ENCODE measurements at places on chromosomes 3 and 15.
A peak's percentile ranks its signal among the peaks of the same experiment; 100 is the strongest.

DNA sequence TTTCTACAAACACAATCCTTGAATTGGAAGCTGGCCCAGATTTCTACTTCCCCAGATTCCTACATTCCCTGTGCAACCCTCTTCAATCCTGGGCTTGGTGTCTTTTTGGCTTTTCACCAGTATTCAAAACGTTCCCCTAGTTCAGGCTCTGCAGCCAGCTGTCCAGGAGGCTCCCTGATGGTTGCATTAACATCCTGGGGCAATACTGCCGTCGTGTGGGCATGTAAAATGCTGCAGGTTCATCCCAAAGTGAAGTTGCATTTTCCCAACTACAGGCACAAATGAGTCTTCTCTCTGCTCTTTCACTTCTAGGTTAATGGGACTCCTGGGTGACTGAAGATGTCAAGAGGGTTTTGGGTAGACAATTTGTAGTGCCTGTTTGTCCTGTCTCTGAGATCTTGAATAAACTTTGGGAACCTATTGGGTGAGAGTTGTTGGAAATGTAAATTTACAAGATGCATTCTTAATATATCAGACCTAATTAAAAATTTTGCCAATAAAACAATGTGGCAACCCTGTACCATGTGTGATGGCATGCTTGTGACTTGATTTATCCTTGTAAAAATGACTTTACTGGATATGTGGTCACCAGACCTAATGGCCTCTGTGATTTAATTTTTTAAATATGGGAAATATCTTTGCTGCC, 28.6 kb downstream of the SOX14 start:
- H3K27me3 ChIP-seq = peaks cover 74% of the 10 kb centered on the region
- DNase-seq = peak; percentile 49
- H3K4me3 ChIP-seq = no peak overlapping the region
- H3K27ac ChIP-seq = no peak overlapping the region
- H3K36me3 ChIP-seq = no peaks in the 10 kb centered on the region
- H3K4me1 ChIP-seq = no peaks in the 10 kb centered on the region

DNA sequence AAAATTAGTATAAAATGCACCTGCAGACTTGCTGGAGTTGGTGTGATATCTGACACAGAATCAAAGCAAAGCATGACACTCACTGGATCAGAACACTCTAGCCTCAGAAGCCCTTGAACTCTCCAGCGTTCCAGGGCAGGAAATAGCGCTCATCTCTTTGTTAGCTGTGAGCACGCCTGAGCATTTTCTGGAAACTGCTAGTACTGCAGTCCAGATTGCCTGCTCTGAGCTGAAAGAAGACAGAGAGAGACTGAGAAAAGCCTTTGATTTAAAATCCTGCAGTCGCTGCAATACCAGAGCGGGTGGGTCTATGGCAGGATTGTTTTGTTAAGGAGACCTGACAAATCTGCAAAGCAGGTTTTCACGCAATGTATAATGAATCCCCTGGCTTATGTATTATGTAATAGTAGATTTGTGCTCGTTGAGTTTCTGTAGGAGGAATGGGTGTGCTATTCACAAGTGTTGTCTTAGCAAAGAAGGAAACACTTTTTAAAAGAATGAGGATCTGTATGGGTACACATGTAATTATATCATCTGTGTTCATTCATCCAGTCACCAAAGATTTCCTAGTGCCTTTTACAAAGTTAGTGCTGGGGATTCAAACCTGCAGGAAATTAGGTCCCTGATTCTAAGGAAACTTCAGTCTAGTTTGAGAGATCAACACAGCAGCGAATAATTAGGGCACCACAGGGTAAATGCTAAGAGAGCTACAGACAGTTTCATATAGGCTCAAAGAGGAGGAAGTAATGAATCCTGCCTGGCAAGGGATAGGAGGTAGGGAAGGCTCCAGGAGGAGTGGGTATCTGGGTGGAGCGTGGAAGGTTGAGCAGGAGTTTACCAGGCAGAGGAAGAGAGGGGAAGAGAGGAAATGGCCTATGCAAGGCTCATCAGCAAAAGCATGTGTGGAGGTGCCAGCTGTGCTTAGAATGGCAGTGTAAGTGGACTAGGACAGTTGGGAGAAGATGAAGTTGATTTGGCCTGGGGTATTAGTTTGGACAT, 26.1 kb upstream of the MGLL start:
- no peak overlapping the region for H3K4me3 ChIP-seq
- no peaks in the 10 kb centered on the region for H3K27me3 ChIP-seq
- no peak overlapping the region for H3K27ac ChIP-seq
- peaks cover 6% of the 10 kb centered on the region for H3K36me3 ChIP-seq

- no peaks in the 10 kb centered on the region for H3K4me1 ChIP-seq
- no peaks in the 10 kb centered on the region for H3K36me3 ChIP-seq
- no peak overlapping the region for H3K4me3 ChIP-seq
- no peak overlapping the region for H3K27ac ChIP-seq
These were observed 107.0 kb upstream of the LSAMP start for GRCh38 chr3:116552246-116552645.

- H3K4me1 ChIP-seq = no peaks in the 10 kb centered on the region
- peaks cover 16% of the 10 kb centered on the region for H3K36me3 ChIP-seq
- no peak overlapping the region for H3K4me3 ChIP-seq
- no peak overlapping the region for H3K27ac ChIP-seq
- H3K27me3 ChIP-seq = no peaks in the 10 kb centered on the region
- DNase-seq = peak; percentile 39
These were observed 19.9 kb downstream of the SPICE1 start for GRCh38 chr3:113495035-113495434.

DNA sequence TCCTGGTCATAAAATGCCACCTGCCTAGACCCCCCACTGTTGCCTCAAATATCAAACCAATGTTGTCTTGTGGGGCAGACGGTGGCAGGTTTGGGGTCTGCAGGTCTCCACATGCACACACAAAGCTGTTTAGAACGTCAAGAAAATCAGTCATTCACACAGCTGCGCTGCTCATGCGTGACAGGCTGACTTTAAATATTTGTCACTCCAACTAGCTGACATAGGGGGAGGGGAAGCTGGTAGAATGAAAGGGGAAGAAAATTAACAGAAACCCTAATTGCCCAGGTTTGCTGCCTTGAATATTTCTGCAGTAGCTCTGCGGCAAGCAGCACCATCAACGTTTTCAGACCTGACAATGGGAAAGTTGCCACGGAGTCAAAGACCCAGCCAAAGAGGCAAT, 201.8 kb downstream of the ABHD5 start:
- no peak for DNase-seq
- H3K4me1 ChIP-seq = no peaks in the 10 kb centered on the region
- no peaks in the 10 kb centered on the region for H3K27me3 ChIP-seq
- H3K36me3 ChIP-seq = no peaks in the 10 kb centered on the region

DNA sequence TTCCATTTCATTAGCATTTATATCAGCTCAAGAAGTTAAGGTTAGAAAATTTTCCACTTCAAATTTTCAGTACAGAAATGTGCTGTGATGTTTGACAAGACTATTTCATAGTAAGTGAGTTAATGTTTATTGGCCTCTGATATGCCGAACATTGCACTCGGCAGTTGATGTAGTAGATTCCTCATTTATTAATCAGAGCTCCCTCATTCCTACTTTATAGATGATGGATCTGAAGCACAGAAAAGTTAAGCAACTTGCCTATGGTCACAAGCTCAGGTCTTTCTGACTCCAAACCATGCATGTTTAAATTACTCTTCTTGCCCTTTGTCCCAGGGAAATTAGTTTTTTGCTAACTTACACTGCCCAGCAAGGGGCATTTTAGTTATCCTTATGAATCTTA, 92.0 kb downstream of the ATG7 start:
- H3K27ac ChIP-seq = no peak overlapping the region
- H3K36me3 ChIP-seq = peaks cover 76% of the 10 kb centered on the region
- no peaks in the 10 kb centered on the region for H3K27me3 ChIP-seq

Measured in MCF 10A (cell line).